Fibroblast of upper back skin (primary cell): ENCODE measurements at places on chromosomes 1 and 21.

DNA sequence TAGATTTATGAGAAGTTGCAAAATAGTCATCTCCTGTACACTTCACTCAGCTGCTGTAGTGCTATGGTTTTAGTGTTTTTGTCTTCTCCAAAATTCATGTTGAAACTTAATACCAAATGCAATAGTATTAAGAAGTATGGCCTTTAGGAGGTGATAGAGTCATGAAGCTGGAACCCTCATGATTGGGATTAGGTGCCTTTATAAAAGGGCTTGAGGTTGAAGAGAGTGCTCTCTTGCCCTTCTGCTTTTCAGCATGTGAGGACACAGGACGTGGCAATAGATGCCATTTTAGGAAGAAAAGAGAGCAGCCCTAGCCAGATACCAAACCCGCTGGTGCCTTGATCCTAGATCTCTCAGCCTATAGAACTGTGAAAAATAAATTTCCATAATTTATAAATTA, 87.6 kb downstream of the CTH start:
- no peak for DNase-seq

GRCh38 chr1:80893115-80893514, 907.6 kb upstream of the ADGRL2 start:
- peak; percentile 73 for DNase-seq

- no peak for DNase-seq
Measured at GRCh38 chr1:92118826-92119225, 38.7 kb downstream of the BTBD8 start.

GRCh38 chr1:225437710-225438437, 10.0 kb upstream of the LBR start:
- no peak for DNase-seq

- DNase-seq, result no peak
Measured at GRCh38 chr1:45470306-45470798, 20.6 kb downstream of the TESK2 start.

GRCh38 chr1:36658838-36659237, 176.1 kb upstream of the CSF3R start:
- no peak for DNase-seq

DNA sequence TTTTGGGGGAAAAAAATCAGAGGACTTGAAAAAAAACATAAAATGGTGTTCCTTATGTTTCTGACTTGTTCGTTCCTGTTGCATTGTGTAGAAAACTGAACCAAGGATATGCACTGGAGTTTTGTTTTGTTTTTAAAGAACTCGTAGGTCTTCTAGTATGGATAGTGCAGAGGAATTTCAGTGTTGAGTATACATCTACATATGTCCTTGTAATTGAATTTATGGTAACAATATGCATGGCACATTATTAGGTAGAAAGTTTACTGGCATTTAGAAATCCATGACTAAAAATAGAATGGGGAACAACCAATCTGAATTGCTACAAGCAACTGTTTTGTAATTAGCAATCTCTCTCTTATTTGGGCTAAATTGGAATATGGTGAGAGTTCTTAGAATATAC, 188.3 kb upstream of the ZRANB2 start:
- DNase-seq, result no peak

DNA sequence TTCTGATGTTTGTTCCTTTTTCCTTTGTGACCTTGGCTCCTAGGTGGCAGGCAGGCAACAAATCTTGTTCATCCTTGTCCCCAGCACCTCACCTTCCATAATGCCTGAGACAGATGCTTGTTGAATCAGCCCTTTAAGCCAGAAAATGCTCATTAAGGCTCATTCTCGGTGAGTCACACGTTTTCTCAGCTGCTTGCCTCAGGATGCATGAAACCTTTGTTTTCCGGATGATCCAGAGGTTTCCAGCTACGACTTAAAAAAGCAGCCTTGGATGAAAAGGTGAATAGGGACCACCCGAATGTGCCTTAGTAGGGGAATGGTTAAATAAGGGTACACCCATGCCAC, 4.6 kb upstream of the ATP13A2 start:
- peak; percentile 64 for DNase-seq

- DNase-seq, result peak; percentile 86
Measured at GRCh38 chr1:15305468-15305770, 58.4 kb downstream of the FHAD1 start.

- peak; percentile 74 for DNase-seq
Measured at GRCh38 chr1:206021626-206022365, 1.9 kb downstream of the CTSE start.

DNA sequence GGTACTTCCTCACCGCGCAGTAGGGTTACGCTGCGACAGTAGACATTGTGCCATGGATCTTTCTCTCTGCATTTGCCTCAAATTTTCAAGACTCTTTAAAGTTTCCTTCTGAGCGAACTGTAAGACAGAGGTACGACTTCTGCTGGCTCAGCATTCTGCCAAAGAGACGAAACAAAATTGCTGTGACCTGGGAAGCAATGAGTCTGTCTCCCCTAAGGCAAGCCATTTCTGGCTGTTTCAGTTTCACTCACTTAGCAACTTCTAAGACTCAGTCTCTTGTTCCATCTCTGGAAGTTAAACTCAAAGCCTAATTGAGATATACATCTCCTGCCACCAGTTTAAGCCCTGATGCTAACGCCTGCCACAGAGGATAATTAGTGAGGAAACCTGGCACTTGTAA, 510.9 kb upstream of the DAB1 start:
- DNase-seq, result no peak

GRCh38 chr1:35535243-35535642, 22.0 kb downstream of the KIAA0319L start:
- no peak for DNase-seq

DNA sequence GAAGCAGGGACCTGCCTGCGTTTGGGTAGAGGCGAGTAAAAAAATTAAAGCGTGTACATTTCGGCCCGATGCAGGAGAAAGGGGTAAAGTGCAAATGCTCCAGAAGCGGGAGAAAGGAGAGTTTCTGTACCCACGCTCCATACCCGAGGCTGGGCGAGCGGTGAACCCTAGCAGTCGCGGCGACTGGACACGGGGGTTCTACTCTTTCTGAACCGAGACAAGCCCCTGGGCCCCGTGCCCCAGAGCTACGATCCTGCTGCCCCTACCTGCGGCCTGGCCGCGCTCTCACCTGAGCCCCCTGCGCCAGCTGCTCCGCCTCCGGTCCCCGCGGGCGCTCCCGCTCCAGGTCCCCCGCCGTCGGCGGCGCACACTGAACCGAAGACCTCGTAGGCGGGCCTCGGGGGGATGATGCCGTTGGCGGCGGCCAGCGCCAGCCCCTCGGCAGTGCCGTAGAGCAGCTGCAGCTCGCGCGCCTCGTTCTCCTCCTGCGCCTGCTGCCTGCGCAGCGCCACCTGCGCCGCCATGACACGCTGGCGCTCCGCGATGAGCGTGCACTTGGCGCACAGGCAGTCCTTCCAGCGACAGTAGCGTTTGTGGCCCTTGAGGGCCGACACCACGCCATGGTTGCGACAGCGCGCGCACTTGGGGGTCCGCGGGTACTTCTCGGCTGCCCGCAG, 2.4 kb downstream of the DMRTA2 start:
- DNase-seq, result no peak

- DNase-seq, result no peak
Measured at GRCh38 chr1:247407180-247407616, 8.8 kb upstream of the NLRP3 start.

DNA sequence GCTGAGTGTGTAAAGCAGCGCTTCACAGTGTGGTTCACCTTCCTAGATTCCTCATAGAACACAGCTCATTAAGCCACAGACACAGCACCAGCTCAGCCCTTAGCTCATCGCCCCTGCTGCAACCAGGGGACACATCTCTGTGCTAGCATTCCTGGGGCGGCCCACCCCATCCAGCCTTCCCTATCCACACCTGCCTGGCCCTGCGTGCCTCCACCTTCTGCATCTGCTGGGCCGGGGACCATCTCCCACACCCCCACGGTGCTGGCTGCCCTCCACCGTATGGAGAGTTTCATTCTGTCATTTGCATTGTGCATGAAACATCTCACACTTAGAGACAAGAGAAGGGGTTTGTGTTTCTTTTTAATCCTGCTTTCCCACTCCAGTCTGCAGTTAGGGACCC, 35.8 kb upstream of the PRSS38 start:
- no peak for DNase-seq

GRCh38 chr1:92587445-92587844, 100.7 kb upstream of the GFI1 start:
- no peak for DNase-seq

DNA sequence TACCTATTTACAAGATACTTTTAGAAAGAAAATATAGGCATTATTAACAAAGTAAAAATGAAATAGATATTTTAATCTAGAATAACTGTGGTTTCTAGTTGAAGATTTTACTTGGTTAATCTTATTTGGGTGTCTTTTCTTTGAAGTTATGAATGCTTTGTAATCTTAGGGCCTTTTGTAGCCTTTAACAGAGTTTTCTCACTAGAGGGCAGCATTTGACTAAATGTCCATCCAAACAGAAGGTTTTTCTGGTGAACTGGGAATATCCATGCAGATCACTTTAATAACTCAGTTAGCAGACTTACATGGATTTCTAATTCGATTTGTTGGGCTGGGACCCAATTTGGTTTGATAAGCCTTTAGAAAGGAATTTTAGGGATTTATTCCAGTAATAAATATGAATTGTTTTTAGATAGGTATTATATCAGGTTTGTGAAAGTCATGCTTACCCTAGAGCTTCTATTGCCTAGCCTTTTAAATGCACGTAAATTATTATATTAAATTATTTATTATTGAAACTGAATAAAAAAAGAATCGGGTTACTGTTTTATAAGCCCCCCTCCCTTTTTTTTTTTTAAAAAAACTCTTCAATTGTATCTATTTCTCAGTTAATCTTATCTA, 119.7 kb downstream of the ZNF326 start:
- DNase-seq, result peak; percentile 48

- no peak for DNase-seq
Measured at GRCh38 chr1:66374148-66374547, 159.8 kb upstream of the SGIP1 start.
